Ureter (tissue), 1 donor: ENCODE measurements at places on chromosomes 7 and 10. TPM values are rescaled to one million over a fixed set of nuclear protein-coding genes. Genes with fewer than 3 reads are reported as not detected.

GRCh38 chr10:9342885-9343570 is 1288.5 kb downstream of the GATA3 start:
- DNase-seq: no peak

GRCh38 chr10:70169011-70169410 is 1.3 kb downstream of the SAR1A start:
- DNase-seq: no peak

- DNase-seq: no peak
Measured at GRCh38 chr10:55233505-55233904, 432.5 kb upstream of the PCDH15 start.

DNA sequence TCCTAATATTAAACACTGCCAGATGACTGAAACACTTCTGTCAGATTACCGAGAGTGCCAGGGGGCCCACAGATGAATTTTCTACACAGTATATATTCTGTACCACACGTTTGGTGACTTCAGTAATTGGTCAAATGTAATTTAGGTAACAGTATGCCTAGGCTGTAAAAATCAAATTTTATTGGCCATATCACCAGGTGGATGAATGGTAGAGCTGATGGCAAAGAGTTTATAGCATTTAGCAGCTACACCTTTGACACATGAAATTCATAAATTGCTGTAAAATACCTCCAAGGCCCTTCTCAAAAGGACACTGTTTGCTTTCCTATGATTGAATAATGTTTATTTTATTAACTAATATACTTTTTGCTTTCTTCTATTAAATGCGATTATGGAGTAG is 101.3 kb downstream of the ARID5B start:
- no peak for DNase-seq

DNA sequence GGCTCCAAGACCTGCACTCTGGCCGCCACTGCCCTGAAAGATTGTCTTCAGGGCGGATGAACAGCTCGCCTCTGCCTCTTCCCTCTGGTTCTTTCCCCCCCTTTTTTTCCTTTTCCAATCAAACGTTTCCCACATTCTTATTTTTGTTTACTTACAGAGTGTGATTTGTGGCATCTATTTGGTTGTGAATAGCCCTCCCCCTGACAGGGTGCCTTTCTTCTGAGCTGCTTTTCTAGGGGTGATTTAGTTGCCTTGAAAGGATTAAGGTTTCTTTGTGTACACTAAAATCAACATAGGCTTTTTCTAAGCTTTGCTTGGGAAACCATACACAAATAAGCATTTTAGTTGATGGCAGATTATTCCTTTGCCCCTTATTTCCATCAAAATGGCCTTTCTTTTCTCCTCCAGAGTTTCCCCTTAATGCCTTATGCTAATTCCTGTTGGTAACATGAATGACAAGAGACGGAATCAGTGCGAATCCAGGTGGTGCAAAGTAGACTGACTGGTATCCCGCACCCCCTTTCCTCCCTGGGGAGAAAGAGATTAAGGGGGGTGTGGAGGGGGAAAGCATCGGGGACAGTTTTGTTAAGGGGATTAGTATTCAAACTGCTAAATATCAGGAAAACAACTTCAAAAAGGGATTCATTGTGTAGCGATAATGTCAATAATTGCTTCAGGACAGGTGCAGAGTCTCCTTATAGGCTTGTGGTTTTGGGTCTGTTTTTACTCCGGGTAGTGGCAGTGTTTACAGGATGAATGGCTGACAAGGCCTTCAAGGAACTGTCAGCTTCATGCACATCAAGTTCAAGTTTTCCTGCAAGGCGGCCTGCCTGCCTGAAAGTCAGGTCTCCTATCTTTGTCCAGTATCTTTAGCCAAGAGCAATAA is 431.6 kb upstream of the GALNT17 start:
- no peak for DNase-seq

- DNase-seq: no peak
Measured at GRCh38 chr7:126792521-126792920, 460.2 kb downstream of the GRM8 start.

The OR2A42 gene
- 0.08 TPM for total RNA-seq

The SKAP2 gene
- total RNA-seq: 63.5 TPM

The PTPRN2 gene
- 7.8 TPM for total RNA-seq
